ENCODE measurements at places on chromosomes 5 and 9.

- DNase-seq, result no peak
These were observed 274.9 kb downstream of the GADD45G start for GRCh38 chr9:89879701-89880100.

- no peak for DNase-seq
These were observed 248.2 kb downstream of the MAN2A1 start for GRCh38 chr5:109937951-109938350.

- DNase-seq, result no peak
These were observed 475.1 kb downstream of the TMEM232 start for GRCh38 chr5:110251366-110251765.

DNA sequence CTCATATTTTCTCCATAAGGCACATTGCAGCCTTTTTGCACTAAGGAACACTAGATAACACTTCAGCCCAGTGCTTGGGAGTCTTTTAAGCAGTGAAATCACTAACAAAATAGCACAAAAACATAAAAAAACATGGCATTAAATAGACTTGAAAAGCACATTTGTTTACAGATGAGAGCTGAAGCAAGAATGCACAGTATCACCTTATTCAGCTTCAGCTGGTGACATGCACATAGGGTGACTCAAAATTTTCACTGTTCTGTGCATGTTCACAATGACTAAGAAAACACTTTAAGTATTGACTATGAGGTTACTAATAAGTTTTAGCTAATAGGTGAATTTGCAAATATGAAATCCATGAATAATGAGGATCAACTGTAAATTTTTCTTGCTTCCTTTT, 293.9 kb upstream of the TARS1 start:
- DNase-seq, result no peak

DNA sequence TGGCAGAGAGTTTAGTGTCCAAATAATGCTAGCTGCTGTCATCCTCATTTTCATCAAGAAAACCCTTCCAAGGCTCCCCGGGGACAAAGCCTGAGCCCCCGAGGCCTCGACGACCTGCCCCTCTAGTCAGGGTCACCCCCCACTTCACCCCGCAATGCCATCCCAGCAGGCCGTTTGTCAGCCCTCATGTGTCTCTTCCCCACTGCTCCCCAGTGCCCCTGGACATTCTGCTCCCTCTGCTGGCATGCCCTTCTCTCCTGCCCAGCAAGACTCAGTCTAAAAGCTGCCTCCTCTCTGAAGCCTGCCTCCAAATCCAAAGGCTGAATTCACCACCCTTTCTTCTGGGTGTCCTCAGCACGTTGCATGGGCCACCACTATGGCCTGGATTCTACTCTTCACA, 59.3 kb downstream of the PAX5 start:
- no peak for DNase-seq

DNA sequence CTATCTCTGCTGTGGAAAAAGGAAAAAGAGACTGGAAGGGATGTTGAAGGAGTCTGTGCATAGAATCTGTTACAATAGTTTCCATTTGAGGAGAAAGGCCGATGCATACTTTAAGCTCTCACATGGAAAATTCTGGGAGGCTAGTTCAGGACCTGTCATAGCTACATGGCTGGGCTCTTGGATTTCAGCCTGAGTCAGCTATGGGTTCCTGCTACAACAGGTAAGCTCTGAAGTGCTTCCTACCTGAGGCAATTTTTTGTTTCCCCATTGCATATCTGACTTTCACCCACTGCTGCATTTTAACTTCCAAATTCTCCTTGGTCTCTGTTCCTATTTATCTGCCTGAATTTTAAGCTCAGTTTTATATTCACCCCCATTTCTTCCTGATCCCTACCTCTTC, 310.7 kb downstream of the RAB3C start:
- DNase-seq, result no peak

GRCh38 chr9:28120626-28121025, 547.3 kb upstream of the C9orf72 start:
- DNase-seq, result no peak

- no peak for DNase-seq
These were observed 258.6 kb downstream of the FANCC start for GRCh38 chr9:95058795-95059386.

GRCh38 chr5:132854301-132854700, 12.0 kb downstream of the GDF9 start:
- DNase-seq, result no peak

- no peak for DNase-seq
These were observed 179.0 kb upstream of the PITX1 start for GRCh38 chr5:135213027-135213386.

DNA sequence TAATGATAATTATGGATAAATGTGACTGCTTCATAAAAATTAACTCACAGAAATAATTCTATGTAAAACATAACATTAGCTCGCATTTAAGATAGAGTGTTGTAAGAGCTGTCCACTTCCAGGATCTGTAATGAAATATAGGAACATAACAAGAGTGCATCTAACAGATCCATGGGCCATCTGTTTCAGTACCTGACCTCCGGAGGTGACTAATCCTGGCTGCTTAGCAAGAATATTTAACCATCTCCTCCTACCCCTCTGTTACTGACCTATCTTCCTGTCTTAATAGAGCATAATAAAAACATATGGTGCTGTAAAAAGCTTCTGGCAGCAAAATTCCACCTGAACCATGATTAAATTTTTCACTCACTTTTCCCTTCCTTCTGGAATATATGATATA, 7.1 kb downstream of the PLCXD3 start:
- DNase-seq, result no peak

DNA sequence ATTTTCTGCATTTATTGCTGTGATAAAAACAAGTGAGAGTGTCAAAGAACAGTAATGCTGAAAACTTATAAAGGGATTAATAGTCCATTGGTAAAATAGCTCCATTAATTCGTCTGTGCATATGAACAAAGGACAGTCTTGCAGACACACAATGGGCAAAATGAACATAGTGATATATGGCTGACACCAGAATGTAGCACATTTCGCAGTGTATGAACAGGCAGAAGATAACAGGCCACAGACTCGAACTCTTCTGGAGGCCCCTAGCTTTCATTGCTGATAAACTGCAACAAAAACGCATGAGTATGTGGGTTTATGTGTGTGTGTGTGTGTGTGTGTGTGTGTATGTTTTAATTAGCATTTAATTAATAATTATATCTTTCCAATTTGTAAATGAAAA, 354.8 kb downstream of the TAF11L14 start:
- DNase-seq, result no peak

GRCh38 chr5:17799521-17799920, 165.3 kb downstream of the TAF11L14 start:
- DNase-seq, result no peak

GRCh38 chr5:138938526-138938925, 63.4 kb upstream of the LRRTM2 start:
- DNase-seq, result no peak

DNA sequence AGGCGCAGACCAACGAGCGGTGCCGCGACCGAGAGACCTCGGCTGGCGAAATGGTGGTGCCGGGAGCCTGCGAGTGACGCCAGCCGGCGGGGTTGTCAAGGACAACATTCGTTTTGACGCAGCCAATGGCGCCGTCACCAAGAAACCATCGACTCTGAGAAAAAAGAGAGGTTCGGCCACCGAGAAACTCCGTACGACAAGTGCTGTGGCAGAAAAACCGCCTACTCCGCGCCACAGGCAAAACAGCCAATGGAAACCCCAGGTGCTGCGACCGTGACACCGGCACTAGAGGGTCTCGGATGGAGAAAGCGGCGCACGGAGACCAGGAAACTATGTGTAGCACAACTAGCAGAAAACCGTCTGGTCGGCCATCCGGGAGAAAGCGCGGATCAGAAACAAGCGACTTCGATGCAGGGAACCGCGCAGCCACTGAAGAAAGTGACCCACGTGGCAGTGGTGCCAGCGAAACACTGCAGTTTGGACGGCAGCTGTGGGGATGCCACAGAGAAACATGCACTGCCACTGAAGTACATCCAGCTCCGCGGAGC, 88.8 kb downstream of the ANXA2R start:
- no peak for DNase-seq

DNA sequence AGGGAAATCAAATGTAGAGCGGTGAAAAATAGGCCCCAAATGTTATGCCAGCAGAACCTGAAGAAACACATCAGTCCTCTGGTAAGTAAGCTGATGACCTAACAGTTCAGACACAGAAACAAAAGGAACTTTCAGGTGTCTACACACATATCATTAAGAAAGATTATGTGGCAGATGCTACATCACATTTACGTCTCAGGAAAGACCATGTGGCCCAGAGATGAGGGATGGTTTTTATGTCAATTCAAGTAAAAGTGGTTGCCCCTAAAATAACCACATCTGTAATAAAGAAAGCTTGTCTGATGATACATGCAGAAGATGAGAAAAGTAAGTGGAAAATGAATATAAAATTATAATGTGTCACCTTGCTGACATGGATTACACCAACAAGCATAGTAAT, 31.4 kb downstream of the GNAQ start:
- DNase-seq, result no peak

GRCh38 chr9:98178874-98179850, 13.3 kb downstream of the CORO2A start:
- DNase-seq, result no peak

GRCh38 chr9:137762414-137763061, 115.0 kb upstream of the CACNA1B start:
- no peak for DNase-seq

DNA sequence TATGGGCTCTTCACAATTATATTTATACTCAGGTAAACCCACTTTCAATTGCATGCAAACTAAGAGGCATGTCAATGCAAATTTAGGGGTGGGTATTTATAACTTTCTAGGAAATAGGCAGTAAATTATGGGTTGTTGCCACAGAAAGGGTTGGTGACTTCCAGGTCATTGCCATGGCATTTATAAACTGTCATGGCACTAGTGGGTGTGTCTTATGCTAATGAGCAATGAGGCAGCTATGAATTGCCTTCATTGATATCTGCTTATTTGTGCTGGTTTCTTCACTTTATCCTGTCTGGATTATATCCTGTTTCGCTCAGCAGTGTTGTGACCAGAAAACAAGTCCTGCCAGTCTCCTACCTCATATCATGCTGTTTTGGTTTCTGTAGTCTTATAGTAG, 597.3 kb upstream of the DAB2 start:
- DNase-seq, result no peak

DNA sequence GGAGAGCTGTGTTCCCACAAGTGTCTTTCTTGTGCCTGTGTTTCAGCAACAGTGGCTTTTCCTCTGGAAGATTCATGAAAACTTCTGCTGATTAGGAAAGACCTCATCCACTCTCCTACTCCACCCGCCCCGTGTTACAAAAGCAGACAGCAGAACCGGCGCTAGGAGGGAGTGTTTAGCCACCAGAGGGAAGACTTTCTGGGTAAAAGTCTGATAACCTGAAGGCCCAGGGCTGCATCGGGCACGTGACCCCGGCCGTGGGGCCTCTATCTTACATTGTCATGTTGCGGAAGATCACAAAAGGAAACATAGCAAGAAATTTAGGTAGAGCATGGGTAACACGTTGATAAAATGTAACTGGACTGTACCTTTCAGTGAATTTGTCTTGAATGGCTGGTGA, 32.0 kb upstream of the DMRT2 start:
- DNase-seq, result no peak

GRCh38 chr5:76664079-76664478, 40.9 kb upstream of the F2RL2 start:
- no peak for DNase-seq

- no peak for DNase-seq
These were observed 403.0 kb downstream of the ARHGEF28 start for GRCh38 chr5:74028976-74029375.

- no peak for DNase-seq
These were observed 140.8 kb downstream of the PRR16 start for GRCh38 chr5:120604884-120605283.

DNA sequence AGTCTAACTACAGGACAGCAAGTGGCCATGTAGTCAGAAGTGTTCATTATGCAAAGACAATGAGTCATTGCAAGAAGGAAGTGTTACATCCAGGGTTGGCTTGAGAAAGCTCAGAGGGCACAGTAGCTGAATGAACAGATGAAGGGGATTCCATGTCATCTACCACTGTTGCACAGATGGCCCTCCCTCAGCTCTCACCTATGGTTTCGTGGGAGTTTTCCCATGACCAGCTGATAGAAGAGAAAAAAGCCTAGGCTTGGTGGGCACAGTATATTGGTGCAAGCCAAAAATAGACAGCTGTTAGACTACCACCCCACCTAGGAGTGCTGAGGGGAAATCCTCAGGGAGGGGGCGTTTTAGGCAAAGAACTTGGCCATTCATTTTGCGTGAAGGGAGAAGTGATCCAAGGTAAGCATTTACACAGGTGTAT, 217.0 kb downstream of the DMRT2 start:
- DNase-seq, result no peak

DNA sequence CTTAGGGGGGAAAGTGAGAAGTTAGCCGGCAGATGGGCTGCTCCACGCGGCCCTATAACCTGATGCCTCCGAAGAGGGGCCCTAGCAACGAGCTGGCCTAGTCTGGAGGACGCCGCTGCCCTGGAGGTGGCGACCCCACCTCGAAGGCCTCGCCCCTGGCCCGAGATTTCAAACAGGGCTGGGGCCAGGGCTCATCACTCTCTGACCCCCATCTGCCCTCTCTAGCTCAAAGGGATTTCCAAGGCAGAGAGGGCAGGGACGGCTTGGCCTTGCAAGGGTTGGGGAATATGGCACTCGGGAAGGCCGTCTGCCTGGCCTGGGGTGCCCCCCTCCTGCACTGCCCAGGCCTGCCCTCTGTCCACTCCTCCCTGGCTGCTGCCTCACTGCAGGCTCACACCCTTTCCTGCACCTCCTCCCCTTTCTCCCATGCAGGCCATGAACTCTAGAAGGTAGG, 25.5 kb upstream of the TIFAB start:
- no peak for DNase-seq

DNA sequence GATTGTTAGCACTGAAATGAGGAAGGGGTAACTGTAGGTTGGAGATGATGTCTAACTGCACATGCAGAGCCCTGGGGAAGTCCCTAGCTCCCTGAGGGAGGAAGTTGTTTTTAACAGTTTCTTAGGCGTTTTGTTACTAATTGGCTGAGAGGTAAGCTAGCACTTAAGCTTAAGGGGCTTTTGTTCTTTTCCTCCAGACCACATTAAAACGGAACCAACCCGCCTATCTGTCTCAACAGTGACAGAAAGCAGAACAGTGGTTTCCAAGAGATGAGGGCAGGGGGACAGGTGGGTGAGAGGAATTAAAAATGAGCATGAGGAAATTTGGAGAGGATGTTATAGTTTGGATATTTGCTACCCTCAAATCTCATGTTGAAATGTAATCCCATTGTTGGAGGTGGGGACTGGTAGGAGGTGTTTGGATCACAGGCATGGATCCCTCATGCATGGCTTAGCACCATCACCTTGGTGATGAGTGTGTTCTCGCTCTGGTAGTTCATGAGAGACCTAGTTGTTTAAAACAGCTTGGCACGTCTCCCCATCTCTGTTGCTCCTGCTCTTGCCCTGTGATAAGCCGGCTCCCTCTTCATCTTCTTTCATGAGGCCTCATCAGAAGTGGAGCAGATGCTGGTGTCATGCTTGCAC, 38.9 kb downstream of the LYRM7 start:
- no peak for DNase-seq

DNA sequence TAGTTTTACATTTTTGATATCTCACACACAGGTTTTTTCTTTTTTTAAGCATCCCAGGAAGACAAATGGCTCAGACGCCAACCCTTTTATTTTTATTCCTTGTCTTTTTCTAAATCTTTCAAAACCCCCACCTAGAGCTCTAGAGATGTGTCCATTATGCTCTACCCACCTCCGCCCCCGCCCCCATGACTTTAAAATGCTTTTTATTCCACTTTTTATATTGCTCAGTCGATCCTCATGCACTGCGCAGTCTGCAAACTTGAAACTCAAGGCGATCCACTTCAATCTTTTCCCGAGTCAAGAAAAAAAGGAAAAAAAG, 411 bp upstream of the MAT2B start:
- DNase-seq, result no peak
